ENCODE measurements at places on chromosomes 7 and 10.

- DNase-seq, result no peak
Measured at GRCh38 chr10:32232378-32232777, 114.6 kb downstream of the EPC1 start.

DNA sequence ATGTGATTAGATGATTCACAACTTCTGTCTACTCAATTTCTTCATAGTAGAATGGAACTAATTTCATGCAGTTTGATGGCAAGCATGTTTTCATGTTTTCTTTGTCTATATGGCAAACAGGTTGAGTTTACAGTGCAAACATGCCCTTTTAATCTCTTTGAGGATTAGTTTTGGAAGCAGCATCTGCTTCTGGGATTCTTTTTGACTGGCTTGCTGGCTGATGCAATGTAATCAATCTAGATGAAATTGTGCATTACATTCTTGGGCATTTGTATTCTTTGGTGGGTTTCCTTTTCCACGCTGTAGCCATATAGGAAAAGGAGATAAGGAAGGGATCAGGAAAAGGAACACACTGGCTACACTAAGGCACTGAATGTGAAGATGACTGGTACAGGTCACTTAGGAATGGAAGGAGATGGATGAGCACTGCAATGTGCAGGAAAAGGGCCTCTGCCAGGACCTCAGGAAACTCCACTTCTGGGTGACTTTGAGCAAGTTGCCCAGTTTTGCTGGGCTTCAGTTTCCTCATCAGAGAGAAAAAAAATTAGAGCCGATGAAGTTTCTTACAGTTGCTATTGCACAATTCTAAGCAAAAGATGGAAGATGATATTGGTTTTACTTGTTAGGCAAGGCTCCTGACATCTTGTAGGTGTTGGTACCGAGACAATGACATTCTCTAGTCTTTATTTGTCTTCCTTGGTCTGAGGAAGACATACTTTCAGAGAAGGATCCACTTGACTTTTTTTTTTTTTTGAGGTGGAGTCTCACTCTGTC, 269.1 kb downstream of the SUGCT start:
- DNase-seq, result no peak

DNA sequence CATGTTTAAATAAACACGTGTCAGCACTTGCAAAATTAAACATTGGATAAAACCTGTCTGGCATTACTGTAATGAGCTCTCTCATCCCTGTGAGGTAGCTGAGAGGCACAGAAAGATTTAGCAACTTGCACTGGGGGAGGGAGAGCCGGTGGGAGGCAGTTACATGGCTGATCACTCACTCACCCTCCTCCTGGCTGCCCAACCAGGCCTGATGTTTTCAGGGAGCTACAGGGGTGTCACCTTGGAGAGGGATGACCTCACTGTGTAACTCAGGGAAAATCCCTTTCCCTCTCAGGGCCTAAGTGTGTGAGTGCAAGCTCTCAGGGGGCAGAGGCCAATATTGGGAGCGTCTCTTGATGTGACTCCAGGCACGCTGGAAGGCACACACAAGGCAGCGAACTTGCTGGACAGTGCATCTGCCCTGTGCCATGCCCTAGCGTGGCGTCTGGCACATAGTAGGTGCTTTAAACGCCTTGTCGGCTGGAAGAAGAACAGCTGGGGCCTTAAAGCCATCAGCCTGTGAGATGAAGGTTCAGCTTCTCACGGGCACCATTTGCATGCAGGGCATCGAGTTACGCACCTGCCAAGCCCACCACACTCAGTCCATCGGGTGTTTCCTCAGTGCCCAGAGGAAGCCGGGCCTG, 51.1 kb downstream of the ELFN1 start:
- no peak for DNase-seq

GRCh38 chr7:158494162-158494586, 93.4 kb downstream of the PTPRN2 start:
- no peak for DNase-seq

DNA sequence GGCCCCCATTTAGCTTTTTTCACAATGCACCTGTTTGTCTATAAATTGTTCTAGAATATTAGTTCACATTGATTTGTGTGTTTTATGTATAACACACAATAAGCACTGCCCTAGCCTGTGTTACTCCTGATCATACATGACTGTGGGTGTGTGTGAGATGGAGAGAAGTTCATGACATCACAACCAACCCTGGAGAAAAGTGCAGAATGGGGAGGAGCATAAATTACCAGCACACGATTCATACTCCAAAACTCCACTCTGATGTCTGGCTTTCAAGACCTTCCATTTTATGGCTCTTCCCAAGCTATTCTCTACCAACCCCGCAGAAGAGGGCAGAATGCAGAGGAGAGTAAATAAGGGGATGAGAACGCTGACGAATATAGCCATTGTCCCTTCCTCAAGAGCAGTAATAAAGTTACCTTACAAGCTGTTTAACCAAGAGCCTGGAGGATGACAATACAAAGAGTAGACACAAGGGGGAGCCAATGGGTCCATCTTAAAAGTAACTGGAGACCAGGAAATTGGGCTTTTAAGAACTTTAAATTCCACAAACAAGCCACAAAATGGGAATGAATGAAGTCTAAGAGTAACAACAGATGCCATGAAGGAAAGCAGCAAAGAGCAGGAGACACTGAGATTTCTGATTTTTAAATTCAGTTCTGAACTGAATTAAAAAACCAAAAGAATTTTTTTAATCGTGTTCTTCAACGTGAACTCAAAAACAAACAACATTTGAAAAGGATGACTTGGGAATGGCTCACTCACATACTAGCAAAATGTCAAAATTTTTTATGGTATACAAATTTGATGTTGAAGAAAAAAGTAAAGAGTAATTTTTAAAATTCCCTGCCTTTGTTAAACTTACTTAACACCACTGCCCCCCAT, 159.6 kb downstream of the PARD3 start:
- peak; percentile 56 for DNase-seq

DNA sequence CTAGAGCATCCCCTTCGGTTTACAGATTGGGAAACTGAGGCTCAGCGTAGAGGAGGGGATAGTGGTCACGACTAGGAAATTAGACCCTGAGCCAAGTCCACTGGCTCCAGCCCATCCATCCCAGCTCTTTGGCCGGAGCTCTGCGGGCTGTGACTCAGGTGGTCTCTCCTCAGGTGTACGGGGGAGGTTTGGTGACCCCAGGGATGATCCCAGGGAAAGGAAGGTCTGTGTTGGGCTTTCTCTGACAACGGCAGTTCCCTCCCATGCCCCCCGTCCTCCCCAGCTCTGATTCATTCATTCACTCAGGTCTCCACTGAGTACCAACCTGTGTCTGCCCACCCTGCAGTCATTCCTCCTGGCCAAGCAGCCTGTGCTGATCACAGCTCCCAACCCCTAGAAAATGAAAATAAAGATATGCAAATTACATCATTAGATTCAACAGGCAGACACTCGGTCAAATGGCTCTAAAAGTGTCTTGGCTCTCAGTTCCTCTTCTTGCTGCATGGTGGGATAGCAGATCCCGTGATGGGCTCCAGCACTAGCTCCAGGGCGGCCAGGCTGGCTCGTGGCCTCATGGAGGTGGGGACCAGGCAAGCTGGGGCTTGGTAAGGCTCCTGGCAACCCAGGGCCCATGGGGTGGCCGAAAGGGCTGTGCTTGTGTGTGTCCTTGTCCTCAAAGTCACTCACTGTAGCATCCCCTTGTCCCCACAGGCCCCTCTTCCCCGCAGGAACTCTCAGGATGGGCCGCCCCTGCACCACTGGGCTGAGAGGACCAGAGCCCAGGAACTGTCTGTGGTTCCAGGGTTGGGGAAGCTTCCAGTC, 37.8 kb downstream of the CLRN3 start:
- DNase-seq, result no peak

DNA sequence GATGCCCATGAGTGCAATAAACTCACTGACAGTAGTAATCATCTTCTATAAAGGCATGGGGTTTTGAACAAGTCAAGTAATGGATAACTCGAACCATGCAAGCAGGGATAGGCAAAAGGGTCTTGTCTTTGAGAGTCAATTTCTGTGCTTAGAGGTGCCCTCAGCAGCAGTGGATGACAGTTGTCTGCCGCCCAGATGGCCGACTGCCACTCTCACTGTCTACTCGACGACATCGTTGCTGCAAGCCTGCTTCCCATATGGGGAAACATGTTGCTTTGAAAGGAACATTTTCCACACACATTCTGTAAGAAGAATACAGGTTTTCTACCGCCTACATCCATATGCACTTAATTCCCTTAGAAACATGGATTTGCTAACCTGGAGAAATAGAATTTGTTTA, 236.3 kb upstream of the DKK1 start:
- DNase-seq, result no peak
